ENCODE measurements at places on chromosomes 16 and 17.

DNA sequence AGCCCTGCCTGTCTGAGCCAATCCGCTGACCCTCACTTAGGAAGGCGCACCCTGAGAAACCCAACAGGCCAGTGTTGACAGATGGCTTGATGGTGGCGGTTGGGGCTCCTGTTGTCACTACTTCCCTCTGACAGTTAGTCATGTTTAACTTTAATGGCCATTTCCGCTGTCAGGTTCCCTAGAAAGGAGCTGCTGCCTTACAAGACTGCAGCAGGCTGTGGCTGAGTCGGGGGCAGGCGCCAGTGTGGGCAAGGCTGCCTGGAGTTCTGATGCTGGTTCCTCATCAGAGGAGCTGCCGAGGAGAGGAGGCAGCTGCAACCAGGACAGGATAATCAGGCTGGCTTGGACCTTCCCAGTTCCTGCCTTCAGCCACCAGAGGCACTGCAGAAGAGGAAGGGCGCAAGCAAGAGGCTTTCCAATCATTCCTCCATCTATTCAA, 223.2 kb upstream of the DYNLRB2 start:
- peak; percentile 8 for DNase-seq

- DNase-seq, result no peak
Measured at GRCh38 chr17:13387952-13388351, 213.8 kb downstream of the HS3ST3A1 start.

DNA sequence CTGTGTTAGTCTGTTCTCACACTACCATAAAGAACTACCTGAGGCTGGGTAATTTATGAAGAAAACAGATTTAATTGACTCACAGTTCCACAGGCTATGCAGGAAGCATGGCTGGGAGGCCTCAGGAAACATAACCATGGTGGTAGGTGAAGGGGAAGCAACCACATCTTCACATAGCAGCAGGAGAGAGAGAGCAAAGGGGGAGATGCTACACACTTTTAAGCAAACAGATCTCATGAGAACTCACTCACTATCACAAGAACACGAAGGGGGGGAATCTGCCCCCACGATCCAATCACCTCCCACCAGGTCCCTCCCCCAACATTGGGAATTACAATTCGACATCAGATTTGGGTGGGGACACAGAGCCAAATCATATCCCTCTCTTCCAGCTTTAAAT, 31.8 kb upstream of the NXPH3 start:
- DNase-seq, result no peak

- no peak for DNase-seq
Measured at GRCh38 chr17:29177871-29178749, 2.1 kb downstream of the MYO18A start.

- DNase-seq, result no peak
Measured at GRCh38 chr16:10877472-10877946, 507 bp downstream of the CIITA start.

GRCh38 chr16:24738895-24739294, 9.4 kb downstream of the TNRC6A start:
- no peak for DNase-seq

DNA sequence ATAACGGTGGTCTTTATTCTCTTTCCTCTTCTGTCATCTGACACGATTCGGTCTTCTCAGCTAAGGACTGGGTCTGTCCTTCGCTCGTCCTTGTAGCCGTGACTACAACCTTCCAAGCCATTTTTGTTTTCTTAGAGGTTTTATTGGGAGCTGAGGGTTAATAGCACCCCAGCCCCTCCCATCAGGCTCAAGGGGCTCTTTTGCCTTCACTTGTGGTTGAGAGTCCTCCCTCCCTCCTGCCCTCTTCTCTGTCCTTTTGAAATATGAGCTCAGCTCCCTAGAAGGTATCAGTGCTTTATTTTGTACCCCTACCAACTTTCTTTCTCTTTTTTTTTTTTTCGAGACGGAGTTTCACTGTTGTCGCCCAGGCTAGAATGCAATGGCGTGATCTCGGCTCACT, 24.7 kb downstream of the SOCS3 start:
- DNase-seq, result no peak

DNA sequence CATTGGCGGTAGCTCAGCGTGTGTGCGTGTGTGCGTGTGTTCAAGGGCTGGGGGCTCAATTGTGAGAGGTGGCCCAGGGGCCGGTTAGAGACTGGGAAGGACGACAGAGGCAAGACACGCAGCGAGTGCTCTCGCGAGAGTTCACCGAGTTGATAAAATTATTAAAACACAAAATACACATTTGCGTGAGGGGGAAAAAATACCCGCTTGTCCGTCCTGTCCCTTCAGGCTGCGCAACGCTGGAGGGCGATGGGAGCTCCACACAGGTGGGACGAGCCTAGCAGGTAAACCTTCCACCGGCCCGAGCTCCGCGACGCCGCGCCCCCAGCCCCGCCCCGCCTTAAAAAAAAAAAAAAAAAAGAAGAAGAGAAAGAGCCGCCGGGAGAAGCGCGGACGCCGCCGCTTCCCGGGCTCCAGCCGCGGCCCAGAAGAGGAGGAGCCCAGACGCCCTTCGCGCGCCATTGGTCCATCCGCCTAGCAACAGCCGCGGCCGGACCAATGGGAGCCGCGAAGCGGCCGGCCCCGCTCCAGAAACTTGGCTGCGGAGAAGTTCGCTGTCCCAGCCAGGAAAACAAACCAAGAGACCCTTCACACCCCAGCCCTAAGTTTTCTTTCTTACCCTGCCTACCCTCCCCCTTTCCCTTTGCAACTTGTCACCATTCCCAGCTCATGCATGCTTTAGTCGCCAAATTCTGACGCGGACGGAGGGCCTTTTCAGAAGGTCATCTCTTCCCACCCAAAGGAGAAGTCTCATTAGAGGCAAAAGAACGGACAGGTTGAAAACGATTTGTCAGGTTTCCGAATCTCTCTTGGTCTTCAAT, 169.9 kb upstream of the MAF start:
- peak; percentile 84 for DNase-seq

- no peak for DNase-seq
Measured at GRCh38 chr17:4438162-4438944, 4.6 kb downstream of the SPNS3 start.

GRCh38 chr16:86517652-86518258, 7.4 kb downstream of the FOXF1 start:
- DNase-seq, result peak; percentile 69

GRCh38 chr17:34859652-34860051, 101.6 kb downstream of the CCT6B start:
- no peak for DNase-seq

- DNase-seq, result no peak
Measured at GRCh38 chr17:17569691-17570090, 21.8 kb downstream of the PEMT start.

DNA sequence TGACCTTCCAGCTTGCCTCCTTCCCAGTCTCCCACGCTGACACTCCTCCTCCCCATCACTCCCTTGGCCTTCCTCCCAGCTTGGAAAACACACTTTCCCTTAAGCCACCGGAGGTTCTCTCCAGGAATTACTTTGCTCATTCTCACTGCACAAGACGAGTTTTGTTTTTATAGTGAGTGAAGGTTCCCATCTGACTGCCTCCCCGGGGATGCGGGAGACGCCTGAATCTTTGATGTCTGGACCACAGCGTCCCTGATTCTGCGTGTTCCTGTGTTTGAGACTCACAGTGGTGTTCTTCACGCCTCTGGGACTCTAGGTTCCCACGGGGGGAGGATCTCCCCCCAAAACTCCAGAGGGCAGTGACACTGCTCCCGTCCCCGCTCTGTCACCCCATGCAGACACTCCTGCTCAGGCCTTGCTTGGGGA, 2.0 kb downstream of the DNAI2 start:
- DNase-seq, result no peak

DNA sequence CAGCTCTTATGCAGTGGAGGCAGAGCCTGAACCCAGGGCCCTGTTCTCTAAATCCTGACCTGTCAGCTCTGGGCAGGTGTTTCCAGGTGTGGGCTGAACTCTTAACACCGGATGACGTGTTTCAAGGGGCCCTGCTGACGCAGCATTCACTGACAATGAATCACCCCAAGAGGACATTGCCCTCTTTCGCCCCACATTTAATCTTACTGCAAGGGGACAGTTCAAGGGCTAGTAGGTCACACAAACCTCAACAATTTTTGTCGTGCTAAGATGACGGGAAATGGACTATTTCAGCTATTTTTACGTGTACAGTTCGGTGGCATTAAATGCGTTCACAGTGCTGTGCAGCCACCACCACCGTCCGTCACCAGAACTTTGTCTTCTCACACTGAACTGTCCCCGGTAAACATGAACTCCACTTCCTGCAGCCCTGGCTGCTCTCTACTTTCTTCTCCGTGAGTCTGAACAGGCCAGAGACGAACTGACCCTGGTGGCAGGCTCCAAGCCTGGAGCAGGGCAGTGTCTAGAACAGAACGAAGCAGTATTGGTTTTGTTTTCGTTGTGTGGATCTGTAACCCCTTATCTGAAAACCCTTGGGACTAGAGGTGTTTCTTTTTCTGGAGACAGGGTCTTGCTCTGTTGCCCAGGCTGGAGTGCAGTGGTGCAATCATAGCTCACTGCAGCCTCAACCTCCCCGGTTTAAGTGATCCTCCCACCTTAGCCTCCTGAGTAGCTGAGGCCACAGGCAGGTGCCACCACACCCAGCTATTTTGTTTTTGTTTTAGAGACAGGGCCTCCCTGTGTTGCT, 88.4 kb upstream of the CIBAR2 start:
- no peak for DNase-seq

DNA sequence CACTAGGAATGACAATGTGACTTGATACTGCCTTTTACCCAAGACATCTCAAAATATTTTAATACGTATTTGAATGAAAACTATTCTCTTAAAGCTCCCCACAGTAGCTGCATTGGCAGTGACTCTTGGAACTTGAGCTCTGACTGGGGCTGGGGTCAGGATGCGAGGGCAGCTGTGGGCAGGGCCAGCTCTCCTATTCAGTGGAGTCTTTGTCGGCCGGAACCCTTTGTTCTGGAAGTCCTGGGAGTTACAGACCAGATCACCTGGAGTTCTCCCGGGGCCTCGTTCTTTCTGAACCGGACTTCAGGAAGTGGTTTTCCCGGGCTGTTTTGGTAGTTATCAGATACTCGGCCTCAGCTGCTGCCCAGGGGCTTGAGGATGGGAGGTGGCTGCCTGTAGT, 84.9 kb downstream of the NPIPB11 start:
- DNase-seq, result no peak

- no peak for DNase-seq
Measured at GRCh38 chr16:86436466-86437185, 73.7 kb upstream of the FOXF1 start.

GRCh38 chr17:14622615-14623101, 321.8 kb downstream of the HS3ST3B1 start:
- DNase-seq, result peak; percentile 85

- no peak for DNase-seq
Measured at GRCh38 chr16:85781695-85782370, 17.5 kb downstream of the EMC8 start.

Data from EL (cell line).